ENCODE measurements at places on chromosomes 6 and 20.

DNA sequence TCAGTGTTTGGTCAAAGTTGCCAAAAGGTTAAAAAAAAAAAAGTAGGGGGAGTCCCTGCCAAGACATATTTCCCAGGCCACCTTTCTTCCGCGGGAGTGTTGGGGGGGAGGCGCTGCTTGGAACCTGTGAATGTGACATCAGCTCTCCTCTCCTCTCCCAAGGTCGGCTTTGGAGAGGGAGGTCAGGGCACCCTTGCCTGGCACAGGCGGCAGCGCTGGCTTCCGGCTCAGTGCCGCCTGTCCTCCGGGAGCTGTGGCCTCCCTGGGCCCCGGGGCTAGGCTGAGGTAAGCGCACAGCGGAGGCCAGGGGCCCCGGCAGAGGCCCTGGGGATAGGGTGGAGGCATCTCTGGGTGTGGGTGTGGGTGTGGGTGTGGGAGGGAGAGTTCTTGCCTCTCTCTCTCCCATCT lies 1.9 kb upstream of the EDN1 start:
- DNase-seq: no peak

GRCh38 chr6:68727699-68728098 lies 92.6 kb downstream of the ADGRB3 start:
- DNase-seq: no peak

DNA sequence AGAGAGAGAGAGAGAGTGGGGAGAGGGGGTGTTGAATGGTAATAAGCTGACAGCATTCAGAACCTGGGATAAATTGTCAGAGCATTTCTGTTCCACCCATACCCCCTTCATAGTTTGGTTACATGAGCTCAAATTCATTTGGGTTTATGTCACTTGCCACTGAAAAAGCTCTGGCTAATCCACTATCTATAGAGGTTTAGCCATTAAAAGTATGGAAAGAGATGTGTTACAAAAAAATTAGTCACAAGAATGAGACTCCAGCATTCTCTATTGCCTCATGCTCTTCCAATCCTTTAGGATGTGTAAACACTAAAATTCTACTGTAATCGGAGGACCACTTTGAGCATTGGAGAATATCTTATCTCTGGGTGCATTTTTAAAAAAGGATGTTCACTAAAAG lies 297.6 kb upstream of the TCF21 start:
- no peak for DNase-seq

- DNase-seq: no peak
Observed at GRCh38 chr6:108797951-108798669, 50.1 kb upstream of the ARMC2 start.

DNA sequence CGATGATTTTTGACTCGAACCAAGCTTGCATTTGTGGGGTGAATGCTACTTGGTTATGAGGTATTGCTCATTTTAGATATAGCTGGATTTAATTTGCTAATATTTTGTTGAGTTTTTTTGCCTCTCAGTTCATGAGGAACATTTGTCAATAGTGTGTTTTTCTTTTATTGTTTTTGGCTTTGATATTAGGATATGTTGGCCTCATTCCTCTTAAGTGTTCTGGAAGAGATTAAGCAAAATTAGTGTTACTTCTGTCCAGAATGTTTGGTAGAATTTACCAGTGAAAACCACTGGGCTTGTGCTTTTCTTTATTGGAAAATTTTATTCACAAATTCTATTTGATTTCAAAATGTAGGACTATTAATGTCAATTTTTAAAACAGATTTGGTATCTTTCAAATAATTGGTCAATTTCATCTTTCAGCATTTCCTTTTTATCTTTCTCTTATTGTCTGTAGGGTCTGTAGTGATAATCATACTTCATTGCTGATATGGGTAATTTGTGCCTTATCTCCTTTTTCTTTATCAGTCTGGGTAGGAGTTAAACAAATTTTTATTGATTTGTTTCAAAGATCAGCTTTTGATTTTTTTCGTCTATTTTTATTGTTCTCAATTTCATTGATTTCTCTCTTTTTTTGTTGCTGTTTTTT lies 14.1 kb downstream of the AIG1 start:
- no peak for DNase-seq

DNA sequence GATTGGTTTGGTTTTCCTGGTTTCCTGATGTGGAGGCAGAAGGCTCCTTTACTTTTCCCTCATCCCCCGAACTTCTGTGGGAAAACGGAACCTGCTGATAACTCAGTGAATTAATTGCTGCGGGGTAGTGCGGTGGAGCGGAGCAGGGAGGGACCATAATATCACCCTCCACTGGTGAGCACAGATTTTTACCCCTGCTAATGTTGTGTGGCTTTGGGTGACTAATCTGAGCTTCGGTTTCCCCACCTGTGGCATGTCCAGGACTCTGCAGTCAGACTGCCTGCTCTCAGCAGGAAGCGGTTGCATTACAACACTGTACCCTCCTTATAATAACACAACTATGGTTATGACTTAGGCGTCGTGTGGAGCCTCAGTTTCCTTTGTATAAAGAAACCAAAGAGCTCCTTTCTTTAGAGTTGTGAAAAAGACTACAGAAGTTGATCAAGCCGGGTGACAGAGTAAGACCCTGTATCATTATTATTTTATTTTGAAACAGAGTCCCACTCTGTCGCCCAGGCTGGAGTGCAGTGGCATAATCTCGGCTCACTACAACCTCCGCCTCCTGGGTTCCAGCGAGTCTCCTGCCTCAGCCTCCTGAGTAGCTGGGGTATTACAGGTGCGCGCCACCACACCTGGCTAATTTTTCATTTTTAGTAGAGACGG lies 2.2 kb upstream of the ID1 start:
- DNase-seq: no peak

DNA sequence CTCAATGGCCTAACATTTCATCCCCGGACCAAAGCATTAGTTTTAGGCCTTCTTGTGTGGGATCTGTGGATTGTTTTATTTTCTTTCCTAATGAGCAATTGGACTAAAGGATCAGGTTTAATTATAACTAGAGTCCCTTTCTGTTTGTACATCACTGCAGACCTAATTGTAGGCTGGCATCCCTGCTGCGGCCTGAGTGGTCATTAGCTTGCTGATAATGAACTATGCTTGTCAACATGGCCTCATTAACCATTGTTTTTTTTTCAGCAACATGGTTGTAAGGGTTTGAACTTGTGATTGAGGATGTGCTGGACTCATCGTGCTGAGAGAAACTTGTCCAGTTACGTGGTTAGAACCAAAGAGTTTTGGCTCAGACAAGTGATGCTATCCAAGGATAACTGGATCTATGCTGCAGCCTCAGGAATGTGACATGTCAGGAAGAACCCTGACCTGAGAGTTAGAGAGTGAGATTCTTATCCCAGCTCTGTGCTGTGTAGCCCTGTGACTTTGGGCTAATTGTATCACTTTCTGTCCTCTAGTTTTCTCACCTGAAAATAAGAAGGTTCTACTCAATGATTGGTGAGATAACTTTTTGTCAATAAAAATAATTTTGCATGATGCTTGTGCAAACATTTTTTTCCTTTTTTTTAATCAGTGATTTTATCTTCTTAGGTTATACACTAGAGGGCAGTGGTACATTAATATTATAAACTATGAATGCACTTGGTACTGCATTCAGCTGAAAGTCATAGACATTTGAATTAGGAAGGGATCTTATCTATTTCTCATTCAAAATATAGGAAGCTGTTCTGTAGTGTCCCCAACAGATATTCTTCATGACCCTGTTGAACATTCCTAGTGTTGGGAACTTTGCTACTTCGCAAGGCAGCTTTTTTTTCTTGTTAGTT lies 140.9 kb downstream of the RNF144B start:
- no peak for DNase-seq

DNA sequence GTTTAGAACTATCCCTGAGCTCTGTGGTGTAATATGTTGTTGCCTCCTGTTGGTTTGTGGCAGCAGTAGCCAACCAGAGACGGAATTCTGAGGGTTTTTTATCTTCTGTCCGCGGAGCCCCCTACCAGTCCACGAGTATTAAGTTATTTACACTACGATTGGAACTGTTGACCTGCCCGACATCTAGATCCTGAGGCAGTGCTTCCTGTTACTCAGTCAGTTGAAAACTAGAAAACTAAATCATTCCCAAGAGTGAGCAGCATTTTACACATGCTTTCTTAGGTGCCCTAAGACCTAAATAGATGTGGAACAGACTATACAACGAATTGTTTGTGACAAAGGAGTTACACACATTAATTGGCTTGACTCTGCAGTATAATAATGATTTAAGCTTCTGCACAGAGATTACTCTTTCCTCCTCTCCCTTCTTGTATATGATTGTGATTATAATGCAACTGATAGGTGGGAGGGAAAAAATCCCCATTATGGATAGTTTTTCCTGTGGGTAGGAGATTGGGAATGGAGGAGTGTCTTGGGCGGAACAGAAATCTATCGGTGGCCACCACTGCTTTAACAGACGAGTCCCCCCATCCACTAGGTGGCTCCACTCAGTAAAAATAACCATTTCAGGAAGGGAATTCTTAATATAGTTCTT lies 1.7 kb downstream of the LOC128125822 start:
- DNase-seq: no peak

- DNase-seq: no peak
Observed at GRCh38 chr6:89330910-89331309, 15.8 kb upstream of the GABRR2 start.

DNA sequence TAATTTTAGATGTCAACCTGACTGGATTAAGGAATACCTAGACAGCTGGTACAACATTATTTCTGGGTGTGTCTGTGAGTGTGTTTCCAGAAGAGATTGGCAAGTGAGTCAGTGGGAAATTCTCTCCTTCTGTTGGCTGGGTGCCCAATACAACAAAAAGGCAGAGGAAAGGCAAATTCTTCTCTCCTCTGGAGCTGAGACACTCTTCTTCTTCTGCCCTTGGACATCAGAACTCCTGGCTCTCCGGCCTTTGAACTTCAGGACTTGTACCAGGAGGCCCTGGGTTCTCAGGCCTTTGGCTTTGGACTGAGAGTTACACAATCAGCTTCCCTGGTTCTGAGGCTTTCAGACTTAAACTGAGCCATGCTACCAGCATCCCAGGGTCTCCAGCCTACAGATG lies 7.8 kb upstream of the BTN3A1 start:
- DNase-seq: no peak

GRCh38 chr6:56764081-56764566 lies 121.4 kb upstream of the DST start:
- DNase-seq: no peak

DNA sequence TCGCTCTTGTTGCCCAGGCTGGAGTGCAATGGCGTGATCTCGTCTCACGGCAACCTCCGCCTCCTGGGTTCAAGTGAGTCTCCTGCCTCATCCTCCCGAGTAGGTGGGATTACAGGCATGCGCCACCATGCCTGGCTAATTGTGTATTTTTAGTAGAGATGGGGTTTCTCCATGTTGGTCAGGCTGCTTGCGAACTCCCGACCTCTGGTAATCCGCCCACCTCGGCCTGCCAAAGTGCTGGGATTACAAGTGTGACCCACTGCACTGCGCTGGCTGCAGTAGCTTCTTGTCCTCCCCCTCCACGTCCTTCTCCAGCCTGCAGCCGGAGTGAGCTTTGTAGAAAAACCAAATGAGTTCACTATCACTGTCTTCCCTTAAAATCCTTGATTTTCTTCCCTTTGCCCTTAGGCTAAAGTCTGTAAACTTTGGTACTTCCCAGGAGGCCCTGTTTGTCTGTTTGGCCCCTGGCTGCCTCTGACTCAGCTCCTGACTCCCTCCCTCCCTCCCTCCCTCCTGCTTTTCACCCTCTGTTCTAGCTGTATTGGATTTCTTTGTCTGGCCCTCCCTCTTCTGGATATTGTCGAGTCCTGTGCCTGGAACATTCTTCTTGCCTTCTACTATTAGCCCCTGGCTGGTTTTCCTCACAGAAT lies 12.9 kb downstream of the PARD6B start:
- DNase-seq: no peak

- DNase-seq: no peak
Observed at GRCh38 chr6:150535818-150536220, 63.9 kb upstream of the PLEKHG1 start.

DNA sequence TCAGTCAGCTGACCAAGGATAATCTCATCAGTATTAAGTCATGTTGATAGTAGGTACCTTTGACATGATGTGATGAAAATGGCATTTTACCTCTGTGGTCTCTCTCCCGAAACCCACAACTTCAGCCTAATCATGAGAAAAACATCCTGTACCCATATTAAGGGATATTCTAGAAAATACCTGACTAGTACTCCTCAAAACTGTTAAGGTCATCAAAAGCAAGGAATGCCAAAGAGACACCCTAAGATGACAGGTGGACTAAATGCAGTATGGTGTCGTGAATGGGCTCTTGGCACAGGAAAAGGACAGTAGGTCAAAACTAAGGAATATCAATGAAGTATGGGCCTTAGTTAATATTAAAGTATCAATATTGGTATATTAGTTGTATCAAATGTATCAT lies 221.4 kb downstream of the PLCB1 start:
- DNase-seq: no peak

DNA sequence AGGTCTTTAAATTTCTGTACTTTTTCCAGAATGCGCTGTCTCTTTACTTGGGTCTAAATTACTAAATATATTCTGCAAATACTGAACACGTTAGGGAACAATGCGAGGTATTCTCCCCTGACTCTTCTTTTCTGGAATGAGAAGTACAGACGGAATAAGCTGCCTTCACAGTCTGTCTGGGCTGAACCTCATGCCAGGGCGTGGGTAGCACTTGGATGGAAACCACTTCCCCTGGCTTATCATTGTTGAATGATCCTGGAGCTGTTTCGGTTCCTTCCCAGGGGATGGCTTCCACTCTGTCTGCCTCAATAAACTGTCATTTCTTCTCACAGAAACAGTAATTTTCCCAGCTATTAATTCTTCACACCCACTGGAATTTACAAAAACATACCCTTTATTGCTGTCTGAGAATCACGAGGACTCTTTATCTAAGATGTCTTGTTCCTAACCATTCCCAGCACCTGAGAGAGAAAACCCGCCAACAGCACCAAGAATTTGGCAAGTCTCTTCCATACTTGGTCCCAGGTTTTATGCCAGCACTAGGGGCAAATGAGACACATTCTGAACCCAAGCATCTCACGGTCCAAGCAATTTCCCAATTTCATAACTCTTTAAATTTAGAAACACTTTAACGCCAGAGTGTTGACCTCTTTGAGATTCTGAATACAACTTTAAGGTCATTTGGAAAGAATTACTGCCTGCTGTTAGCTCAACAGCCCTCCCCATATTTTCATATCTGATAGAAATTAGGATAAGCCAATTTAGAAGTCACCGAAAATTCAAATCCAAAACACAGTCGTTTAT lies 43.2 kb upstream of the ADGRF5 start:
- no peak for DNase-seq

GRCh38 chr20:58523072-58523970 lies 8.1 kb upstream of the APCDD1L start:
- DNase-seq: no peak

DNA sequence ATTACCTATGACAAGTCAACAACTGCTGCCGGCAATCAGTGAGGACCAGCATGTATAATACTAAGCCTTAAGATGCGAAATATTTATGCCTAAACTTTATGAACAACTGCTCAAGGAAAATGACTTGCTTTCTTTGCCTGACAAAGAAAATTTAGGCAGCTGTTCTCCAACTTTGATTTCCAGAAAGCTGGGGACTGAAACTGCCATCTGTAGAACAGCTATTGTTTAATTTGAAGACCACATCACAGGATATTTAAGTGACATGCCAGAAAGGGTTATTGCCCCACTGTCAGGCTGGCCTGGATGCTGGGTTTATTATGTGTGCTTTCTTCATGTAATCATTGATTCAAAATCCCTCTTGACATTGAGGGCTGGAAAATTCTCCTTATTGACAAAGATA lies 153.9 kb upstream of the ENPP5 start:
- no peak for DNase-seq
